ENCODE measurements at places on chromosomes 2 and 18. TPM values are rescaled to one million over a fixed set of nuclear protein-coding genes. Genes with fewer than 3 reads are reported as not detected.

- peak overlapping the region; percentile 69 for H3K4me3 ChIP-seq
- peaks cover 5% of the 10 kb centered on the region for H3K4me1 ChIP-seq
- H3K27ac ChIP-seq: no peak overlapping the region
- H3K27me3 ChIP-seq: peaks cover 92% of the 10 kb centered on the region
- no peak for DNase-seq
These were observed 1.3 kb downstream of the TMEM163 start for GRCh38 chr2:134717286-134718022.

DNA sequence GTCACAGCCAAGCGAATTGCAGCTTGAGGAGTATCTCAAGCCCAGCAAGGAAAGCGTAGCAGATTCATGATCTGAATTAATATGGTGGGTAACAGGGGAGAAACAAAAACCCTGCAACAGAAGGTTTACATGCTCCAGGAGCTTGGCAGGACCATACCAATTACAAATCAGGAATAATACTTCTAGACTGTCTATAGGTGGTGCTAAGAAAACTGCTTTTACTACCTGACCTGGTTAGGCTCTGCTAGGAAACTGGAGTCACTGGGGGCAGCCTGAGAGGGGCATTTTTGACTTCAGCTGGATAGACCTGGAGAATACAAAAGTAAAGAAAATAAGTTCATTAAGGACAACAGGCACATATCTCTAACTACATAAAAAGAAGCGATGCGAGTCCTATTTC is 24.6 kb upstream of the SPOPL start:
- DNase-seq: no peak
- no peak overlapping the region for H3K4me3 ChIP-seq
- peaks cover 23% of the 10 kb centered on the region for H3K4me1 ChIP-seq
- H3K27ac ChIP-seq: no peak overlapping the region
- H3K36me3 ChIP-seq: peaks cover 2% of the 10 kb centered on the region

DNA sequence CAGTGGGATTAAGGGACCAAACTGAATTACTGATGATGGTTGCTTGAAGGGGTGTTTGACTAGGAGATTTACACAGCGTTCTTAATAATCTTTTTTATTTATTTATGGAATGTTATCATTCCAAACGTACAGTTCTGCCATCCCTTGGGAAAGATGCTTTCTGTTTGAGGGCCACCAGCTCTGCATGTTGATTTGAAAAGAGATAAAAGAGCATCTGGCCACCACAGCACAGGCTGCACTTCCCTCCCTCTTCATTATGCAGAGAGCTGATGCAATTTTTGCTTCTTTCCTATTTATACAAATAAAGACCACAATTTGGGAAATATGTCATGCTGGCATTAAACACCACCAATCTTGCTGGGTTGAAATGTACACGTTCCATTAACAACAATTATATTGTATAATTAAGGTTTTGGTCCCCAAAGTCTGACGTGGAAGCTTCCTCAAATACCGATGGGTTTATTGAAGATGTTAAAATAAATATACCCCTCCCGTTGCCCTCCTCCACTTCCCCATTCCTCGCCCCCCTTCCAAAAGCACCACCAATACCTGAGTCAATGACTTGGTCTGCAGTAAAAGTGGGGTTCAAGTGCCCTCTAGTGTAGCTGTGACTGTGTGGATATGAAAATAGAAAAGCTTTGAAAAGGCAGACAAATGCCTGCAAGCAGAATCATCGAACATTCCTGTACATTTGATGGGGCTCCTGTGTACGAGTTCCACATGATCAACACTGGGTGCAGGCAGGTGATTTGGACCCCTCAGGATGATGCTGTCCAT is 211.9 kb downstream of the HRH4 start:
- H3K27me3 ChIP-seq: peaks cover 78% of the 10 kb centered on the region
- no peak for DNase-seq
- H3K4me3 ChIP-seq: no peak overlapping the region
- H3K36me3 ChIP-seq: no peaks in the 10 kb centered on the region

- no peaks in the 10 kb centered on the region for H3K27me3 ChIP-seq
- no peaks in the 10 kb centered on the region for H3K36me3 ChIP-seq
- no peak overlapping the region for H3K27ac ChIP-seq
These were observed 1247.1 kb upstream of the NXPH2 start for GRCh38 chr2:140027320-140027719.

DNA sequence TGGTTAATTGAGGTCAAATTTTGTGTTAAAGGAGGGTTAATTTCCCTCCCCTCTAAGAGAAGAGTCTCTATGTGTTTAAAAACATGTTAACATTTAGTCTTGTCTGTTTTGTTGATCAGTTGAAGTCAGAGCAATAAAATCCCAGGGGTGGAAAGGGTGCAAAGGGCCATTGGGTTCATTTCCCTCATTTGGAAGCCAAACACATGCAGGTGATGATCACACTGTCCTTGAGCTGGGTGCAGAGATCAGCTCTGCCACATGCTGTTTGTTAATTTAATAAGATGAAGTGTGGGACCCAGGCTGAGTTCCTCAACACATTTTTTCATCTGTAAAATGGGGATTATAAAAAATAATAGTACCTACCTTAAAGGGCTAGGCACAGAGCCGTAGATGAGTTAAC is 260.9 kb downstream of the LPIN1 start:
- DNase-seq: no peak
- no peaks in the 10 kb centered on the region for H3K36me3 ChIP-seq
- H3K4me1 ChIP-seq: peaks cover 19% of the 10 kb centered on the region
- no peaks in the 10 kb centered on the region for H3K27me3 ChIP-seq

DNA sequence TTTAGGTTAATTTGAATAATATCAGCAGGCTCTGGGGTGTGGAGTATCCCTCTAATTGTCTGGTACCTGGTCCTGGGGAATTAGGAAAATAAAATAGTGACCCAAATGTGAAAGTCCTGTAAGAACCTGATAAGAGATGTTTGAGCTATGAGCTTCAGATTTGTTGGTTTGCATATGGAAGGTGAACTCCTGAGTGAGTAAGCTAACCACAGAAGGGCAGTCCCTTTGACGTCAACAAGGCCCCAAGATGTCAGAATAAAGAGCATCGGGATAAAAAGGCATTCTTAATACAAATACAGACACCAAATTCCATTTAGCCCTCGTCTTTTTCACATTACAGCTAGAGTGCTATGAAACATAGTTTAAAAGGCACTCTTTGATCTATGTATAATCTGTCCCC is 1366.3 kb upstream of the TMEFF2 start:
- no peaks in the 10 kb centered on the region for H3K36me3 ChIP-seq
- no peak overlapping the region for H3K4me3 ChIP-seq
- DNase-seq: no peak
- peaks cover under 1% of the 10 kb centered on the region for H3K4me1 ChIP-seq
- H3K27ac ChIP-seq: no peak overlapping the region
- no peaks in the 10 kb centered on the region for H3K27me3 ChIP-seq

GRCh38 chr2:68420254-68420910 is 46.7 kb downstream of the FBXO48 start:
- no peak for DNase-seq
- H3K36me3 ChIP-seq: no peaks in the 10 kb centered on the region
- H3K4me1 ChIP-seq: no peaks in the 10 kb centered on the region
- no peak overlapping the region for H3K4me3 ChIP-seq
- peaks cover 19% of the 10 kb centered on the region for H3K27me3 ChIP-seq

DNA sequence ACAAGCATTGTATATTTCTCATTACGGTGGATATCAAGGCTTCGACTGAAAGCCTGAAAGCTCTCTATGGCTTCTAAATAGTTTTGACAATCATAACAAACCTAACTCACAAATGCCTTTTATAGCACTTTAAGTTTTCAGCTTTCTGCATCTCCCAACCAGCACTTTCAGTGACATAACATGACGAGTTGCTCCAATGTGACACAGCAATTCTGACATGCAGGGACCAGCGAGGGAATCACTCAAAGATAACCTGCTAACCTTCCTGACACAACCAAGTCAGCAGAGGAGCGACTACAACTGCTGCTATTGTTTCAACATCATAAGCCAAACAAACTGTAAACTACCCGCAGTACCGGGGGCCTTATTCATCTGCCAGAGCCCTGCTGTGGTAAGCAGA is 95.7 kb upstream of the CDH20 start:
- H3K27me3 ChIP-seq: no peaks in the 10 kb centered on the region
- no peaks in the 10 kb centered on the region for H3K36me3 ChIP-seq
- peaks cover 4% of the 10 kb centered on the region for H3K4me1 ChIP-seq
- DNase-seq: no peak

GRCh38 chr2:20267529-20267928 is 42.6 kb upstream of the SDC1 start:
- no peaks in the 10 kb centered on the region for H3K4me1 ChIP-seq
- no peaks in the 10 kb centered on the region for H3K27me3 ChIP-seq
- H3K27ac ChIP-seq: no peak overlapping the region
- no peak overlapping the region for H3K4me3 ChIP-seq
- H3K36me3 ChIP-seq: peaks cover 17% of the 10 kb centered on the region

DNA sequence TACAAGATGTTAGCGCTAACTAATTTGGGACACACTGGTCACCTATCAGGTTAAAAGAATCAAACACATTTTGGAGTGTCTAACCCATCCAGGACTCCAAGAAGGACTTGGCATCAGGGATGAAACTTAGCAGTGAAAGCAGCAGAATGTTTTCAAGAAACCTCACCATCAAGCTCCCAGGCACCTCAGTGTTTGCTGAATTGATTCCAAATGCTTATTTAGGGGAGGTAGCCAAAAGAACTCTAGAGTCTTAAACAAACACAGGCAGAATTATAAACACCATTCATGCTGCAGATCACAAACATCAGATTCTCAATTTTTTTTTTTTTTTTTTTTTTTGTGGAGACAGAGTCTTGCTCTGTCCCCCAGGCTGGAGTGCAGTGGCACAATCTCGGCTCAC is 122.8 kb upstream of the UXS1 start:
- H3K36me3 ChIP-seq: no peaks in the 10 kb centered on the region
- no peak for DNase-seq
- H3K27me3 ChIP-seq: peaks cover 3% of the 10 kb centered on the region
- no peak overlapping the region for H3K27ac ChIP-seq
- no peak overlapping the region for H3K4me3 ChIP-seq
- peaks cover 9% of the 10 kb centered on the region for H3K4me1 ChIP-seq

- no peaks in the 10 kb centered on the region for H3K36me3 ChIP-seq
- no peaks in the 10 kb centered on the region for H3K27me3 ChIP-seq
- peaks cover 9% of the 10 kb centered on the region for H3K4me1 ChIP-seq
- H3K4me3 ChIP-seq: no peak overlapping the region
- no peak overlapping the region for H3K27ac ChIP-seq
These were observed 50.2 kb upstream of the PLB1 start for GRCh38 chr2:28445448-28446258.

DNA sequence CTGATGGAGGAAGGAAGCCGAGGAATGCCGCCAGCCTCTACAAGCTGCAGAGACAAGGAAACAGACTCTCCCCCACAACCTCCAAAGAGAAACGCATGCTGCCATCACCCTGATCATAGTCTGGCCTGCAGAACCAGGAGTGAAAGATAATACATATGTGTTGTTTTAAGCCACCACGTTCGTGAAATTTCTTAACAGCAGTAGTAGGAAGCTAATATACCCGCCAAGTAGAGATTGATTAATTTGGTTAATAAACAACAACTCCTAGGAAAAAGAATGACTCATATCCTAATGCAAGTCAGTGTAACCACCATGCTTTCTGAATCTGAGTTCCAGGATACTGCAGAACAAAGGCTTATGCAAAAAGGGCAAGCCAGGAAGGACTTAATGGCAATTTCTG is 36.6 kb downstream of the LONRF2 start:
- H3K4me3 ChIP-seq: no peak overlapping the region
- H3K4me1 ChIP-seq: peaks cover 32% of the 10 kb centered on the region
- DNase-seq: no peak
- no peaks in the 10 kb centered on the region for H3K27me3 ChIP-seq

DNA sequence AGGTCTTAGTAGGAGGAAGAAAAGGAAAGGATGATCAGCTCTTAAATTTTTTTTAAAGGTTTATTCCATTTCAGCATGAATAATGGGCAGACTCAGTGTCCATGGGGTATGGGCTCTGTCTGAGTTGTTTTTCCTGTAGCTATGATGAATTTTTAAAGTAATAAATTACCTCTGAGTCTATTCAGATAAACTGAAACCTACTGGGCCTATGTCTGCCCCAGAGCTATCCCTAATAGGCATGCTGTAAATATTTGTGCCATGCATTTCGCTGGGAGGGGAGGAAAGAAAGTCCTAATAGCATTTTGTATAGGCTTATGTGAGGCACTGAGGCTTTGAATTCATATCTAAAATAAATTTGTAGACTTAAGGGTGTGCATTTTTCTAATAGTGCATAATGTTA is 210.4 kb upstream of the BOD1L2 start:
- H3K4me3 ChIP-seq: no peak overlapping the region
- H3K36me3 ChIP-seq: no peaks in the 10 kb centered on the region
- no peak for DNase-seq
- peaks cover 2% of the 10 kb centered on the region for H3K4me1 ChIP-seq

DNA sequence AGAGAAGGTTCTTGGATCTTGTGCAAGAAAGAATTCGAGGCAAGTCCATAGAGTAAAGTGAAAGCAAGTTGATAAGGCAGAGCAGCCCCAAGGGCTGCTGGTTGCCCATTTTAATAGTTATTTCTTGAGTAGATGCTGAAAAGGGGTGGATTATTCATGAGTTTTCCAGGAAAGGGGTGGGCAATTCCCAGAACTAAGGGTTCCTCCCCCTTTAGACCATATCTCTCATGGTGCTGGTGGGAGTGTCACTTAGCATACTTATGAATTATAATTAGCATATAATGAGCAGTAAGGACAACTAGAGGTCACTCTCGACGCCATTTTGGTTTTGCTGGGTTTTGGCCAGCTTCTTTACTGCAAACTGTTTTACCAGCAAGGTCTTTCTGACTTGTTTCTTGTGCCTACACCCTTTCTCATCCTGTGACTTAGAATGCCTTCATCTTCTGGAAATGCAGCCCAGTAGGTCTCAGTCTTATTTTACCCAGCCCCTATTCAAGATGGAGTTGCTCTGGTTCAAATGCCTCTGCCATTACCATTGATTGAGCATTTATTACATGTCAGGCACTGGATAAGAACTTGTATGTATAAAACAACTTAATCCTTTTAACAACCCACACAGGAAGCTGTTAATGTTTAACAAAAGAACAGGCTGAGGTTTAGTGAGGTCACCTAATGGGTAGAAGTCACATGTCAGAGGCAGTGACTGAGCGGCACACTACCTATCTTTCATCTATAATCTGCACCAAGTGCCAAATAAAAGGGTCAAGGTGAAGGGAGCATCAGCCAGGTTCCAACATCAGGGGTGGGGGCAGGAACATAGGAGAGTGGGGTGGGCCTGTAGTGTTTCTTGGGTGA is 250.9 kb downstream of the ICOS start:
- no peak overlapping the region for H3K27ac ChIP-seq
- no peaks in the 10 kb centered on the region for H3K36me3 ChIP-seq
- peaks cover 1% of the 10 kb centered on the region for H3K27me3 ChIP-seq
- H3K4me3 ChIP-seq: no peak overlapping the region
- H3K4me1 ChIP-seq: peaks cover 30% of the 10 kb centered on the region
- no peak for DNase-seq

GRCh38 chr2:223856021-223856420 is 18.6 kb upstream of the AP1S3 start:
- no peaks in the 10 kb centered on the region for H3K27me3 ChIP-seq
- peaks cover 8% of the 10 kb centered on the region for H3K4me1 ChIP-seq
- no peak overlapping the region for H3K27ac ChIP-seq
- DNase-seq: no peak
- peaks cover 6% of the 10 kb centered on the region for H3K36me3 ChIP-seq

LNPK gene
- 29.4 TPM for total RNA-seq

COL3A1 gene
- 7,584 TPM for total RNA-seq

CASP10 gene
- 2.8 TPM for total RNA-seq

SLC11A1 gene
- 0.76 TPM for total RNA-seq

POTEC gene
- total RNA-seq: not detected

EPB41L3 gene
- total RNA-seq: 59.9 TPM

Data from mesothelial cell of epicardium (in vitro differentiated cells).